ENCODE measurements at places on chromosomes 6 and 20.

- no peak for DNase-seq
Measured at GRCh38 chr20:20953738-20954618, 152.2 kb downstream of the LINC00237 start.

DNA sequence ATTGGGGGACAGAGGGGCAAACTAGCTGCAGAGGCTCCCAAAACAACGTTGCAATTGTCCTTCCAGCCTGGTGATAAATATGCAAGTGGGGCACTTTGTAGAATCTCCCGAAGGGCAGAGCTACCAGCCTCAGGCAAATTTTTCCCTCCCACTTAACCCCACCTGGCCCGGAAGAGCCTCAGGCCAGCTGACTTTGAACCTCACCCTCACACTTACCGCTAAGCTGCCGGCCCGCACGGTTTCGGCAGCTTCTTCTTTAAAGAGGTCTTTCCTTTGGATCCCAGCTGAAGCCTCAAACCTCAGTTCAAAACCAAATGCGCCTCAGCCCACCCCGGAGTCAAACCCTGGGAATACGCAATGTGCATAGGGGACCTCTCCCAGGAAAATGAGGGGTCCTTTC lies 2.5 kb downstream of the OVOL2 start:
- no peak for DNase-seq

GRCh38 chr20:45223136-45223535 lies 2.0 kb downstream of the SEMG2 start:
- no peak for DNase-seq

GRCh38 chr20:41185013-41185757 lies 47.8 kb downstream of the PLCG1 start:
- no peak for DNase-seq

DNA sequence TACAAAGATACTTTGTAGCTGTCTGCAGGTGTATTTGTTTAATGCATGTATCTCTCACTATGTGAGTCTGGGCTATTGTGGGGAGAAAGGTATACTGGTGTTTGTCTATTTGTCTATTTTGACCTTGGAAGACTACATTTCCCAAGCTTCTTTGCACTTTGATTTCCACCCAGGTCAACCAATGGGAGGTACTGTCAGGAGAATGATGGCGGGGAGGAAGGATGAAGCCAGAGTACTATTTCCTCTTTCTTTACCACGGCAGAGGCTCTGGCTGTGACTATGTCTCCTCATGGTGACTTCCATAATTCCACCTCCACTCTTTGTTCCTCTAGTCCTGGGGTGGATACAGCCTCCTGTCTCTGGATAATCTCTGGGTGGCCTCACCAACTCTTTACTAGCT lies 23.1 kb downstream of the LBP start:
- DNase-seq = no peak

- DNase-seq = no peak
Measured at GRCh38 chr6:33794910-33795623, 6.1 kb upstream of the LEMD2 start.

- DNase-seq = peak; percentile 79
Measured at GRCh38 chr6:158232316-158233213, 64.4 kb downstream of the GTF2H5 start.

DNA sequence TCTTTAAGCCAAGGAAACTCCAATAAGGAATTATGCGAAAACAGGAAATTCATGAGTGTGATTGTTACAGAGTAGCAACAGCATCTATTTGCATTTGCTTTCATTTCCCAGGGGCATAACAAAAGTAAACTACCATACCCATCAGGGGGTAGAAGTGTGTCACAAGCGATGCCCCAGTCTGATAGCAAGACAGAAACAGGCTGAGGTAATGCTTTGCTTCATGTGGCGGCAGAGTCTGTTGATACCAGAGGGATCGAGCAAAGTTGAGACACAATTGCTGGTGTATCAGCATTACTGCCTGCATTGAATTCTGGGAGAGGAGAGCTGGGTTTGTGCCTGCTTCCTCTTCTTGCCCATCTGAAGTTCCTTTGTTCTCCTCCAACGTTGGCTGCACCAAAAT lies 51.2 kb upstream of the LYRM2 start:
- no peak for DNase-seq

GRCh38 chr20:56724241-56724757 lies 95.2 kb downstream of the TFAP2C start:
- no peak for DNase-seq

DNA sequence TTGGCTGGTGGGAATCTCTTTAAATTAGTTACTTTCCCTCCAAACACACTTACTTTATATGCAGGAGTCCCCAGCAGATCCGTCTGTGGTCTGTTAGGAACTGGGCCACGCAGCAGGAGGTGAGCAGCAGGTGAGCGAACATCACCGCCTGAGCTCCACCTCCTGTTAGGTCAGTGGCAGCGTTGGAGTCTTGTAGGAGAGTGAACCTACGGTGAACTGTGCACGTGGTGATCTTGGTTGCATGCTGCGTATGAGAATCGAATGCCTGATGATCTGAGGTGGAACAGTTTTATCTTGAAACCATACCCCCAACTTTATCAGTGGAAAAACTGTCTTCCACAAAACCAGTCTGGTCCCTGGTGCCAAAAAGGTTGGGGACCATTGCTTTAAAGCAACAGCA lies 5.0 kb downstream of the SERPINB6 start:
- no peak for DNase-seq

DNA sequence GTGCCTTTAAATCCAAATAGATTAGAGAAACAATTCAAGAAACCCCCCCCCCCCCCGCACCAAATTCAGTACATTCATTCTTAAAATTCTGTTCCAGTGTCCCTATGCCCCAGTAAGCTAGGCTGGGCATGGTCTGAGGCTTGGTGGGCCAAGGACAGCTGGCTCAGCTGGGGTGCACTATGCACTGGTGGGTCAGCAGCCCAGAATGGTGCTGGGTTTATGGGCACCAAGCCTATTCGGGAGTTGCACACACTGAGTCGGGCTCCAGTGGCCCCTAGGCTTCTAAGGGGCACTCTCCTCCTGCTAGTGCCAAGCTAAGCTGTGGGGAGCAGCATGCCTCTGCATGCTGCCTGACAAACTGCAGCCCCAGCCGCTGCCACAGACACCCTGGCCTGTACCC lies 20.1 kb upstream of the HLA-B start:
- no peak for DNase-seq

DNA sequence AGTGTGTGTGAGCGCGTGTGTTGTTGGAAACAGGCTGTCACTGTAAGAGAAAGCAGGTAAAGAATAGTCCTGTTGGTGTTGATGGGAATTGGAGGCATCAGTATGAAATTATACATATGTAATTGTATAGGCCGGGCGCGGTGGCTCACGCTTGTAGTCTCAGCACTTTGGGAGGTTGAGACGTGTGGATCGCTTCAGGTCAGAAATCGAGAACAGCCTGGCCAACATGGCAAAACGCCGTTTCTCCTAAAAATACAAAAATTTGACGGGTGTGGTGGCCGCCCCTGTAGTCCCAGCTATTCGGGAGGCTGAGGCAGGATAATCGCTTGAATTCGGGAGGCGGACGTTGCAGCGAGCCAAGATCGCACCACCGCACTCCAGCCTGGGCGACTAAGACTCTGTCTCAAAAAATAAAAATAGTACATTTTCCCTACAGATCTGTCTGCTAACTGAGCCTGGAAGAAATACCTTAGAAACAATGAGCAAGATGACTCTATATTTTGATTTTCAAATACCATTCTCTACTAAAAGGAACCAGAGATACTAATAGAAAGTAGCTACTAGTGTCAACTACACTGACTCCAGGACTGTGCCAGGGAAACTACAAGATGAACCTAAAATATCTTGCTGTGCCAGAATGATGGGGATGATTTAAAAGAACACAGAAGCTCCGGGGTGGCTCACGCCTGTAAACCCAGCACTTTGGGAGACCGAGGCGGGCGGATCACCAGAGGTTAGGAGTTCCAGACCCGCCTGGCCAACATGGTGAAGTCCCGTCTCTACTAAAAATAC lies 110.8 kb downstream of the TRIM27 start:
- DNase-seq = no peak

GRCh38 chr6:163496205-163496604 lies 81.7 kb downstream of the QKI start:
- no peak for DNase-seq

- no peak for DNase-seq
Measured at GRCh38 chr6:131758920-131759319, 48.1 kb upstream of the CTAGE9 start.
